Left renal pelvis (tissue), 4 donors: ENCODE measurements at places on chromosomes 2 and 18. TPM values are rescaled to one million over a fixed set of nuclear protein-coding genes. Genes with fewer than 3 reads are reported as not detected.

CDK15 gene
- polyA plus RNA-seq = 1.5 TPM

ABCG8 gene
- polyA plus RNA-seq = 0.76 TPM

BOLL gene
- polyA plus RNA-seq = not detected

AOX1 gene
- polyA plus RNA-seq = 3.7 TPM

PPP3R1 gene
- 55.7 TPM for polyA plus RNA-seq

POTEJ gene
- not detected for polyA plus RNA-seq

LRP1B gene
- polyA plus RNA-seq = 1.5 TPM

CLEC4F gene
- polyA plus RNA-seq = 0.07 TPM

ACTG2 gene
- polyA plus RNA-seq = 0.64 TPM

LHCGR gene
- polyA plus RNA-seq = 0.35 TPM

FZD7 gene
- polyA plus RNA-seq = 72.4 TPM

ANKRD30B gene
- 0.15 TPM for polyA plus RNA-seq

SLC4A3 gene
- polyA plus RNA-seq = 13.5 TPM

IL1RN gene
- polyA plus RNA-seq = 5.2 TPM

PXDN gene
- polyA plus RNA-seq = 161 TPM

MC2R gene
- polyA plus RNA-seq = 0.09 TPM
